ENCODE measurements at places on chromosomes 2 and 18. TPM values are rescaled to one million over a fixed set of nuclear protein-coding genes. Genes with fewer than 3 reads are reported as not detected.

GRCh38 chr2:65880436-65880835 lies 448.0 kb upstream of the SPRED2 start:
- H3K4me1 ChIP-seq, result no peaks in the 10 kb centered on the region
- H3K27me3 ChIP-seq, result no peaks in the 10 kb centered on the region
- no peak for DNase-seq

Gene ANKRD29
- total RNA-seq, result 1.9 TPM

Gene SERPINB13
- total RNA-seq, result not detected

Gene ABHD1
- 1.3 TPM for total RNA-seq

Gene CFAP210
- not detected for total RNA-seq

Gene TMEM37
- total RNA-seq, result 2.0 TPM

- no peaks in the 10 kb centered on the region for H3K36me3 ChIP-seq
- H3K4me3 ChIP-seq, result no peak overlapping the region
- DNase-seq, result no peak
- no peaks in the 10 kb centered on the region for H3K27me3 ChIP-seq
- no peak overlapping the region for H3K27ac ChIP-seq
- no peaks in the 10 kb centered on the region for H3K4me1 ChIP-seq
These were observed 529.1 kb upstream of the CDH7 start for GRCh38 chr18:65221736-65222135.

Gene DNAJC5G
- 0.36 TPM for total RNA-seq

- no peaks in the 10 kb centered on the region for H3K27me3 ChIP-seq
- H3K4me1 ChIP-seq, result peaks cover 28% of the 10 kb centered on the region
- no peak for DNase-seq
- H3K36me3 ChIP-seq, result no peaks in the 10 kb centered on the region
- H3K27ac ChIP-seq, result no peak overlapping the region
These were observed 24.0 kb downstream of the BIN1 start for GRCh38 chr2:127082974-127083373.

- no peak overlapping the region for H3K27ac ChIP-seq
- no peak overlapping the region for H3K4me3 ChIP-seq
- no peaks in the 10 kb centered on the region for H3K27me3 ChIP-seq
- DNase-seq, result no peak
- no peaks in the 10 kb centered on the region for H3K4me1 ChIP-seq
These were observed 47.2 kb downstream of the VIL1 start for GRCh38 chr2:218465987-218466633.

Gene KCNJ3
- total RNA-seq, result 0.16 TPM

GRCh38 chr18:21604671-21605070 lies 4.2 kb upstream of the ESCO1 start:
- no peaks in the 10 kb centered on the region for H3K27me3 ChIP-seq
- H3K36me3 ChIP-seq, result no peaks in the 10 kb centered on the region
- no peak overlapping the region for H3K4me3 ChIP-seq
- no peak for DNase-seq
- H3K4me1 ChIP-seq, result peaks cover 11% of the 10 kb centered on the region

Gene VWC2L
- total RNA-seq, result not detected

- DNase-seq, result no peak
- no peak overlapping the region for H3K4me3 ChIP-seq
- H3K36me3 ChIP-seq, result no peaks in the 10 kb centered on the region
- no peaks in the 10 kb centered on the region for H3K4me1 ChIP-seq
These were observed 179.7 kb downstream of the TRIB2 start for GRCh38 chr2:12896318-12896982.

DNA sequence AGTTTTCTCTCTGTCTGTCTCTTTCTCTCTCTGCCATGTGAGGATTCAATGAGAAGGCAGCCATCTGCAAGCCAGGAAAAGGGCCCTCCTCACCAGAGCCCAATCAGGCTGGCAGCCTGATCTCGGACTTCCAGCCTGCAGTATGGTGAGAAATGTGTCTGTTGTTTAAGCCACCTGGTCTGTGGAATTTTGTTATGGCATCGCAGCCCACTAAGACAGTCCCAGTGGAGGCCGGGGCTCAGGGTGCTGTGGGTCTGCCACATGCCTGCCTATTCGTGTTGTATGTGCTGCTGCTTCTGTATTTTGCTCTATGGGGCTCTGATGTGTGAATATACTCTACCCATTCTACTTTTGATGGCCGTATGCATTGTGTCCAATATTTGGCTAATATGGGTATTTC lies 139.0 kb upstream of the HS6ST1 start:
- no peaks in the 10 kb centered on the region for H3K4me1 ChIP-seq
- no peak overlapping the region for H3K4me3 ChIP-seq
- DNase-seq, result no peak
